ENCODE measurements at places on chromosomes 3 and 15. TPM values are rescaled to one million over a fixed set of nuclear protein-coding genes. Genes with fewer than 3 reads are reported as not detected.
A peak's percentile ranks its signal among the peaks of the same experiment; 100 is the strongest.

MAP6D1 gene
- total RNA-seq, result 1.2 TPM

DNA sequence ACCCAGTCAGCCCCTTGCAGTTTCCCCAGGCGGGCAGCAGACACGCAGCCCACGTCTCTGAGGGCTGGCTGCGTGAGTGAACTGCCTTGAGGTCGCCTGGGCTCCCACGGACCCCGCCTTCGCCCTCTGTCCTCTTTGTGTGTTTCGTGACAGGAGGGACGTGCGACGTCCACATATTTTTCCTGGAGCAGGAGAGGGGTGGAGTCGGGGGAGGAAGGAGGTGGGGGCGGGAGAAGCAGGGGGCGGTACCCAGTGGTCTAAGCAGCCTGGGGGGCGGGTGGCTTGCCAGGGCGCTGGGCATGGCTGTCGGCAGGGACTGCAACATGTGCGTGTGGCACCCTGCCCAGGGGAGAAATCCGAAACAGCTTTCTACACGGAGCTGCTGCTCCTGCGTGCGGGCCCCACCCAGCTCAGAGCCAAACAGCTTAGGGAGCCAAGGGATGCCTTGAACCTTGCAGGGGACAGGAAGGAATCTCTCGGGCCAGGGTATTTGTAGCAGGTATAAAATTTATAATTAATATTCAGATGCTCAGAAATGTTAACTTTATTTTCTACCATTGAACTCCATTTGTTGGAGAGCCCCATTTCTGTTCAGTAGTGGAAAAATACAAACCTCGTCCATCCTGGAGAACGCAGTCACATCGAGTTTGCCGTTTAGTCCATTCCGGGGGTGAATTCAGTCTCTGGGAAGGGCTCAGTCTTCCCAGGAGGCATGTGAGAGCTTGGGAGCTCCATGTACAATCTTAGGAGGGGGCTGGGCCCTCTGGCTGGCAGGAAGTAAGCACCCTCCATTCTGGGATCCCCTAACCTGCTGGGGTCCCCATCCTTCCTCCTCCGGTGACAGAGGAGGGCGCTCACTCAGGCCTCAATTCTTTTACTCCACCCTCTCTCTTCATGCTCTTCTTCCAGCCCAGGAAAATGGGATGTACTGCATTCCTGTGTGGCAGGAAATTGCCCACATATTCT, 79.1 kb upstream of the MEF2A start:
- peak; percentile 70 for DNase-seq

DNA sequence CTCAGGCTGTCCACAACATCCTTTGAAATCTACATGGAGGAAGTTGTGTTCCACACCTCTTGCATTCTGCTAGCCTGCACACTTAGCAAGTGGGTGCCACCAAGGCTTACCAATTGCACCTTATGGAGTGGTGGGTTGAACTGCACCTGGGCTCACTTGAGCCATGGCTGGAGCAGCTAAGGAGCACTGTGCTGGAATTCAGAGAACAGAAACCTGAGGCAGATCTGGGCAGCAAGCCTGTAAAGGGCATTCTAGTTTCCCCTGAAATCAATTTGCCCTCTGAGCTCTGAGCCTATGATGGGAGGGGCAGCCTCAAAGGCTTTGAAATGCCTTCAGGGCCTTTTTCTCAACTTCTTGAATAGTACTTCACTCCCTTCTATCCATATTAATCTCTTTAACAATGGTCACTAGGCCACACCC, 18.0 kb downstream of the BTLA start:
- DNase-seq, result no peak

DNA sequence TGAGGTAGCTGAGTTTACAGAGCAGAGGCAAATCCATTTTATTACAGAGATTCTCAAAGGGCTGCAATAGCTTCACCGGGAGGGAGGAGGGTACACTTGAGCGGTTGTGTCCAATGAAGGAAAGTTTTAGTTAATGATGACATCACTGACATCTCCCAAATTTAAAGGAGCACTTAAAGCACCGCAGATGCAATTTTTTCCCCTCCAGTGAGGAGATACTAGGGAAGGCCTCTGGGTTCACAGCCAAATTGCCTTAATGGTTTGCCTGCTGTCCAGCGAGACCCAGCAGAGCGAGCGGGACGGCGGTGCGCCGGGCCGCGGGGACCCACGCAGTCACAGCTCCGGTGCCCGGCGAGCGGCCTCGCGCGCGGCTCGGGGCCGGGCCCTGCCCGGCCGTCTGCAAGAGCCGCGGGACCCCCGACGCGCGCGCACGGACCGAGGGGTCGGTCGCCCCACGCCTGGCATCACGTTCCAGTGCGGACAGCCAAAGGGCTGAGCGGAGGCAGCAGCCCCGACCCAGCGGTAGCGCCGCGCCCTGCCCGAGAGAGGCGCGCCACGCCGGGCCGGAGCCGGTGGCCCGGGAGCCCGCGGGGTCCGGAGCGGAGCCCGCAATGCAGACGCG, 160.5 kb upstream of the CHRNA7 start:
- DNase-seq, result no peak

GRCh38 chr15:48722764-48723661, 77.5 kb upstream of the FBN1 start:
- no peak for DNase-seq

ATP8B4 gene
- 19.5 TPM for total RNA-seq

GRCh38 chr3:53194210-53195065, 33.4 kb downstream of the PRKCD start:
- DNase-seq, result no peak

DNA sequence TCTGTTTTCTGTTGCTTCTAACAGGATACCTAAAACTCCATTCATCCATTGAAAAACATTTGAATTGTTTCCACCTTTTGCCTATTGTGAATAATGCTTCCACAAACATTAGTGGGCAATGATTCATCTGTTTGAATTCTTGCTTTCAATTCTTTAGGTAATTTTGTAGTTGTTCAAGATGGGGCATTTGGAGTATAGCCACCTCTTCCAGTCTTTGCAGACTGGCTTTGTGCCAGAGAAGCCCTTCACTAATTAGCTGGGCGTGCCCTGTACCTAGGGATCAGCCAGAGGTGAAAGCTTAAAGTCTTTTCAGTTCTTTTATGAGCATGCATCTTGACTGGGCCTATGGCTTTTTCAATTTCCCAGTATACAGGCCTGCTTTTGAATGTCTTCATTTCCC, 10.9 kb downstream of the RTP1 start:
- no peak for DNase-seq

GHSR gene
- not detected for total RNA-seq
